Stimulated activated CD8-positive, alpha-beta memory T cell treated with anti-CD3 and anti-CD28 coated beads, Interleukin-2, amount 100 ng/mL, for 48 hours (primary cell): ENCODE measurements at places on chromosomes 1 and 21.

GRCh38 chr1:116413414-116413813 is 40.4 kb downstream of the ATP1A1 start:
- no peak for DNase-seq

GRCh38 chr1:154972213-154972516 is 1.6 kb upstream of the SHC1 start:
- no peak for DNase-seq

DNA sequence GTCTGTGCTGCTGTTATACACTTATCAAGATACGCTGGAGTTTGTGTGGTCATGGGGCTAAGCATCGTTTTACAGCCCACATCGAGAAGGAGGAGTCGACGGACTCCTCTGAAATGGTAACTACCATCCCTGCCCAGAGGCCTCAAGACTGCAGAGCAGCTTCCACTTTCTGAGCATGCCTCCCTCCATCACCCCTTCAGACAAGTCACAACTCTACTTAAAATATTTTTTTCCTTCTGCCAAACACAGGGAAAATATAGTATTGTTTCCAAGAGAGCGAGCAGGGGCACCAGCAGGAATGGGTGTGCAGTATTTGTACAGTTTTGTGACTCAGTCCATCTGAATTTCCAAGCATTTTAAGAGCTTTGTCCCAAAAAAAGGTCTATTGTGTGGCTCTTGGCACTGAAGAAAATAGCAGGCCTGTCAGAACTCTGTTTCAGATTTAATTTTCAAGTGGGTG is 14.1 kb downstream of the EVA1C start:
- DNase-seq, result no peak

GRCh38 chr1:63902844-63903589 is 129.2 kb downstream of the ROR1 start:
- DNase-seq, result no peak

DNA sequence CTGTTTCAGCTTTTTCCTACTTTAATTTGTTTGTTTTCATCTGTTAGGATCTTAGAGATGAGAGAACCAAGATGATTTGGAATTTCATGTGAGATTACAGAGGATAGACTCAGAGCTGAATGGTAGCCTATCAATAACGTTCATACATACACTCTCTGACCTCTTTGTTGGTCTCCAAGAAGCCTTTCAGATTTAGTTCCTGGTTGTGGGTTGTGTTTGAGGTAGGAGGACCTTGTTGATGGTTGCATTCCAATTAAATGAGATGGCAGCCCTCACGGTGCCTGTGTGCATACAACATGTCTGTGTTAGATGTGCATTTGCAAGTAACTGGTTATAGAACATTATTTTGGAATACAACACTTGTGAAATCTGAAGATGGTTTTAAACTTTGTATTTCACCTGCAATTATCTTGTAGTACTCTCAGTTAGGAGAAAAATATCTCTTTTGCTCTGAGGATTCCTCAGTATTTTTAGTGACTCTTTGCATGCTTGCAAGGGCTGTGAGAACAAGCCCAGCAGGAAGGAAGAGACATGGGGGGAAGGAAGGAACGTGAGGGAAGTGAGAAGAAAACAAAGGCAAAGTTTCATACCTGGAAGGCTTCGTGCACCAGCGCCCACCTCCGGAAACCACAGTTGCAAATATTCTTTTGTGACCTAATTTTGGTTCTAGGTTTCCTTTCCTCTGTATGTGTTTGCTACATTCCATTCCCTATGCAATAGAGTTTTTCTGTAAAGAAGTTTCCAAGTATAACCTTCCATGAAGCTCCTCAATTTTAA is 291.8 kb downstream of the DISC1 start:
- DNase-seq, result no peak

- no peak for DNase-seq
Observed at GRCh38 chr1:22143065-22144033, at the start of gene WNT4. WNT4 (minus strand) TSS chr1:22143097; CDS start chr1:22142922, 175 bp downstream.

DNA sequence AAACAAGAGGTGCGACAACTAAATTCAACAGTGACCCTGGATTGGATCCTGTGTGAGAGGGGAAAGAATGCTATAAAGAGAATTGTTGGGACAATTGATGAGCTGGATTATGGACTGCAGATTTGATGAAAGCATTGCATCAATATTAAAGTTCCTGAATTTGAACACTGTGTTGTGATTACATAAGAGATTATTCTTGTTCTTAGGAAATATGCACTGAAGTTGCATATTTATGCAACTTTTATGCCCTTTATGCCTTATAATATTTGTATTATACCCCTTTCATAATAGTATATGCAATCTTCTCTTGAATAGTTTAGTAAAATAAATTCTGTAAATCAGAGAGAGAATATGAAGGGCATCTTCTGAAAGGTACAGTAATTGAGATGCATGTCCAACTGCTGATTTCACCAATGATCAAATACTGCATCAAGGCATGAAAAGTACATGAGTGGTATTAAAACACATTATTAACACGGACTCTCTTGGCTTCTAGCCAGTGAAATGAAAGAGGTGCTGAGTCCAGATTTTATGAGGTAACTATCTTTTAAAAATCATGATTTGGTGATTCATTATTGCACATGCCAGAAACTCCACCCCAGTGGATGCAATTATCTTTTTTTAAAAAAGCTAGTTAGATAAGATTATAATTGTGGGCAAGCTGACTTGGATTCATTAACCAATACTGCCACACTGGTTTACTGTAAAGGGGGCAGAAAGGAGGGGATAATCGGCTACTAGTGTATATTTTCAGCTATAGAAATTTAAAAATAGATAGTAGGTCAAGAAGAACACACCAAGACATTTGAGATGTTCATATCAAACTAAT is 19.9 kb upstream of the LPAR3 start:
- no peak for DNase-seq

DNA sequence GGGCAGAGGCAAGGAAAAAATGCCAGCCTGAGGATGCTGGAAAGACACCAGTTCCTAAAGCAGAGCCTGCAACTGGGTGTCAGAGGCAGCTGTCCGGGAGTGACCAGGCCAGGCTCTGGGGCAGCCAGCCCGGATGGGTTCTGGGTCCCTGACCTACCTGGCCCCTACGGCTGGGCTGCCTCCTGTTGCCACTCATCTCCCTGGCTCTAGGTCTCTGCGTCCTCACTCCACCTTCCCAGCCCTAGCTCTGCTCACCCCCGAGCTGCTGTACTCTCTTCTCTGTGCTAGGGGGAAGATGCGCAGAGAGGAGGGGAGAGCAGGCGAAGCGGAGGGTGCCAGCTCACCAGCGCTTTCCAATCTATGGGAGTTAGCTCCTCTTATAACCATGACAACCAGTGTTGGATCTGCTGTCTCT is 9.0 kb downstream of the ARHGEF2 start:
- no peak for DNase-seq

GRCh38 chr21:28627691-28628090 is 365.0 kb downstream of the LTN1 start:
- no peak for DNase-seq
